ENCODE measurements at places on chromosomes 11 and 22.
A peak's percentile ranks its signal among the peaks of the same experiment; 100 is the strongest.

DNA sequence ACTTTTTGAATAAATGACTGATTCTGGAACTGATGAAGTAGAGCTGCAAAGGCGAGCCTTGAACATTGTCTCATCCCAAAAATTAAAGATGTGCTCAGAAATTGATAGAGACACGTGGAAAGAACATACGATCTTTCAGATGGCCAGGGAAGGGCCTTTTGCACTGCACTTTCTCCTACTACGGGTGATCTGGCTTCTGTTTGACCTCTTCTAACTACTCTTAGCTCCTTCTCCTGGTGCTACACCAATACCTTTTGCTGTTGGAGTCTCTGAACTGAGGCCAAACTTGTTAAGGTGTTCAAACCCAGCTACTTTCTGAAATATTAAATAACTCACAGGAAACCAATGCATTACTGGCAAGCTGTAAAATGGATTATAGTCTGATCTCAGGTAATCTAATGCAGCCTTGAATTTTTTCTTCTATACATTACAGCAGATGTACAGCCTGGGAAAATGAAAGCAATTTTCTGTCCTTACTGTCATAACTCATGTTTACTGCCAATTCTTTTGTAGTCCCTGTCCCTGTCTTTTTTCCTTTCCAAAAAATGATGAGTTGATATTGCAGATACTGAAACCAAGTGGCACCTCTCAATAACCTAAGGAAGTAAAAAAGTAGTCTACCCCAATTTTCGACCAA lies 1086.1 kb upstream of the CNTN5 start:
- DNase-seq: no peak

- DNase-seq: no peak
These were observed 6.5 kb downstream of the PDE3B start for GRCh38 chr11:14650064-14650463.

- no peak for DNase-seq
These were observed 6.5 kb downstream of the MSANTD2 start for GRCh38 chr11:124793466-124794278.

- DNase-seq: no peak
These were observed 493.9 kb upstream of the B3GAT1 start for GRCh38 chr11:134905928-134906327.

- DNase-seq: no peak
These were observed 685.0 kb downstream of the ETS1 start for GRCh38 chr11:127902382-127902781.

- DNase-seq: no peak
These were observed 106.1 kb downstream of the CTTN start for GRCh38 chr11:70504246-70505020.

DNA sequence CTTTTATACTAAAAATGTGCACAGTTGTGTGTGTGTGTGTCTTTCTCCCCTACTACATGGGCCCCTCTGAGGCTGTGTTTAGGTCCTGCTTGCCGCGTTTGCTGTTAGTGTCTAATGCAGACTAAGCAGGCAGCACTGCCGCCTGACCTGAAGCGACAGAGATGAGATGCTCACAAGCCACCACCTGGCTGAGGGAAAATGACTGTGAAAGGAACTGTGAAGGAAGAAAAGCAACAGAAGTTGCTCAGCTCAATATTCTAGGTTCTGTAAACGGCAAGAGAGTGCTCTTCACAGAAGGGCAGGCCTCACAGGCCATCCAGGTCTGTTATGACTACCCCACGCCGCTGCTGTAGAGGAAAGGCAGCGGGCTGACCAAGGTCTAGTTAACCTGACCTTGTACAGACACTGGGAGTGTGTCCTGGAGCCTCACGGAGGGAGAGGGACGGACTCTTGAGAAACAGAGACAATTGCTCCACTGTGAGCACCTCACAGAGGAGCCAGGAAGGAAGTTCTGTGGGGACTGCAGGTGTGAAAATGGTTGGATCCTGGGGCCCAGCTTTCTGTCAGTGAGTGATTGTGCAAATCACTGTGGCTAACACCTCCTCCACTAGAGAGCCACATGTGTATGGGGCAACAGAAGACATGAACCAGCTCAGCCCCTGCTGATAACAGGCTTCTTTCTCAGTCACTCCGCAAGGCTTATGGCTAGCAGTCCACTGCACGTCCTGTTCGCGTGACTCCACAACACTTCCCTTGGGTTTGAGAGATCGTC lies 31.3 kb upstream of the YPEL1 start:
- no peak for DNase-seq

DNA sequence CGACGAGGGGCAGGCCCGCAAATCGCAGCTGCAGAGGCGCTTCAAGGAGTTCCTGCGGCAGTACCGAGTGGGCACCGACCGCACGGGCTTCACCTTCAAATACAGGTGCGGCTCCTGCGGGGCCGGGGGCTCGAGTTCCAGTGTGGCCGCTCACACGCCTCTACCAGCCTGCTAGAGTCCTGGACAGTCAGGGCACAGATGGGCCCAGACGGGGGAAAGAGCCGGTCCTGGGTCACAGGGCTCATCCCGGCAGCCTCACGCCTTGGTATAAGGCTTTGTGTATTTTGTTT lies 506 bp downstream of the MCM5 start:
- no peak for DNase-seq

DNA sequence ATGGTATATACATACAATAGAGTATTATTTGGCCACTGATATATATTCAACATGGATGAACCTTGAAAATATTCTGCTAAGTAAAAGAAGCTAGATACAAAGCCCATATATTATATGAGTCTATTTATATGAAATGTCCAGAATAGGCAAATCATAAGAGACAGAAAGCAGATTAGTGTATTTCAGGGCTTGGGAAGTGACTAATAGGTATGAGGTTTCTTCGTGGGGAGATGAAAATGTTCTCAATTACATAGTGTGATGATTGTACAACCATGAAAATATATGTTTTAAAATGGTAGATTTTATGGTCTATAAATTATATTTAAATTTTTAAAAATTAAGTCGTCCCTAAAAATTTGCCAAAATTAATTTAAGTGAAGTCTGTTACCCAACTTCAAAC lies 92.2 kb downstream of the STK33 start:
- no peak for DNase-seq

DNA sequence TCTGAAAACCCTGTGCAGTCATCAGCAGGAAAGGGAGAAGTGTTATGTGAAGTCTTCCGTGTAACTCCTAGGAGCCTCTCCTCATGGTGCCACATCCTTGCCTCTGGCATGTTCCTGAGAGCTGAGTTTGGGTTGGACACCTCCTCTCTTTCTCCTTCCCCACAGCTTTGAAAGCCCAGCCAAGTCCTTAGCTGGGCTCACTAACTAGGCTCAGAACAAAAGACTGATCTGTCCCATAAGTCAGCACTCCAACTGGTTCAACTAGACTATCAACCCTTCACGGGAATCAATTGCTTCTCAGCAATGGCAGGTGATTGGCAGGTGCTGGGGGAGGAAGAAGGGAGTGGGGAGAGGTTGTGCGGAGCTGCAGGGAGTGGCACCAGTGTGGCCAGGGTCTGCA lies 509.9 kb upstream of the B3GAT1 start:
- no peak for DNase-seq

GRCh38 chr11:123454060-123454651 lies 24.1 kb downstream of the GRAMD1B start:
- DNase-seq: no peak

DNA sequence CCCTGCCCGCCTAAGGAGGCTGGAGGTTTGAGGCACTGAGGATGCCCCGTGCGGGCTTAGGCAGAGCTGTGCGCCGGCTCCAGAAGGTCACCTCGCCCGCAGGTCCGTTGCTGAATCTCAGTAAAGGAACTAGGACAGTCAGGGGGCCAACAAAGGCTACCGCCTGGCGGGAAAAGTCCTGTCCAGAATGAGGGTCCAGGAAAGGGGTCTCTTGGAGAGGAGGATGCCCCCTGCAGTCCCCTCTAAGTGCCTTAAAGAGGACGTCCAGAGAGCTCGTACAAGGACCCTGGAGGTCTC lies 548 bp downstream of the PVALB start:
- no peak for DNase-seq

DNA sequence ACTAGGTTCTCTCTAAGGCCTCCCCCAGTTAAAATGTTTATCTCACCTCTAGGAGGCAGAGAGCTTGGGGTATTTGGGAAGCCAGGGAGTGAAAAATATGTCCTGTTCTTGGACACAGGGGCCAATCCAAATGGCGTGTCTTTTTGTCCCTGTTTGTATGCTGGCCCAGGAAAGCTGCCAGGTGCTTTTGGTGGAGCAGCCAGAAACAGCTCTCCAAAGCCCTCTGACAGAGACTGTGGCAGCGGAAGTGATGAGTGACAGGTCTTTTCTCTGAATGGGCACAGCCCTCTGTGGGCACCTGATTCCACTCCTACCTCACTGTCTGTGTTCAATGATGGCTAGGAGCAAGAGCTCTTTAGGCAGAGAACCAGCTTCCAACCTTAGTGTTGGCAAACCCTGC lies 106.4 kb upstream of the KIRREL3 start:
- no peak for DNase-seq

DNA sequence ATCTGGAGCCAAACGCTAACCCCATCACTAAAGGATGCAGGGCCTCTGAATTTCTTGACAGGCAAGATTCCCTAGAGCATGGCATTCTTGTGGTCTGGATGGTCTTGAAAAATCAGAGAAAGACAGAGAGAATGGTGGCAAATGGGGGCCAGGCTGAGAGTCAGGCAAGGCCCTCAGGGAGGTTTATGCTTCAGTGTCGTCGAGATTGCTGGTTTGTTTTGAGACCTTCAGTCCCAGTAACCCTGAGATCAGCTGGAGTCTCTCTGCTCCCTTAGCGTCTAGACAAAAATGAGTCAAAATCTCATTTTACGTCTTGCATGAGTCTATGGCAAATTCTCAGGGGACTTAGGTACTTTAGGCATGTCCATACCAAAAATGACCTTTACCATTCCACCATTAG lies 539.3 kb downstream of the SOX6 start:
- DNase-seq: no peak

DNA sequence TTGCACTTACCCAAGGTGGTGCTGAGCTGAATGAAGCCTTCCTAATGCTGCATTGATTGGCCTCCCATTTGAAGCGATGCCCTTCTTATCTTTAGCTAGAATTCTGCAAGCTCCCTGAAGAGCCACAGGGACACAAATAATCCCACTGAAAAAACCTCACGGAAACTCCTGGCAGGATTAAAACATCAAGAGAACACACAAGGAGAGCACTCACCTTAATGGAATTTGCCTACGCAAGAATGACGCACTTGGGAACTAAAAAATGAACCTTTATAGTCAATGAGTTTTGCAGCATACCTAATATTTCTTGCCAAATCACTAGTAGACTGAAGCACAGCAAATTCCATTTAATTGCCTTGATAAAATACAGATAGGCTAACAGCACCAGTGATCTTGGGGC lies 232.8 kb upstream of the UBASH3B start:
- DNase-seq: no peak

DNA sequence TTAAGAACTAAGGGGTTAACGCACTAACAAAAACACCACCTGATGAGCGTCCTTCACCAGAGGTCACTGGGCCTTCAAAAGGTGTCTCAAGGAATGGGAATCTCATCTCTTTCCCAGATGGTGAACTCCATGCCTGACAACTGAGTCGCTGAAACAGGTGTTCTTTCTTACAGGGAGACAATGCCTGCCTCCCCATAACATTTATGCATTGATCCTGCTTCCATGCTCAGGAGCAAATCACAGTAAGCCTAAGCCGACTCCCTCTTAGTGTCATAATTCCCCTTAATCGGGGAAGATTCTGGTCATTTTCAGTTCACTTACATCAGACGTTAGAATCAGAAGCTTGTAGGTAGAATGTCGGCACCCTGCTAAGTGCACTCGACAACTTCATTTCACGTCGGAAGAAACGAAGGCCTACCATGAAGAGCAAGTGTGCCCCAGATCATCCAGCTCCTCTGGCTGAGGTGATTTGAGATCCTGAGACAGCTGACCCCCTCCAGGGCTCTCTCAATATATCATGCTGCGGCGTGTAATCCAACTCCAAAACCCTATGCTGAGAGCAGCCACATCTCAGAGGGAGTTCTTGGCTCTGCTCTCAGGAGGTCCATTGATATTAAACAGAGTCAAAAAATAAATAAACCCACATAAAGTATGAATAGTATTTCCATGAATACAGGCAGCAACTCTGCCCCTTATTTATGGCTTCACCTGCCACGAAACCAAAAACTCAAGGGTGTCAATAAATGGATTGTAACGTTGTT lies 163.1 kb downstream of the LARGE1 start:
- no peak for DNase-seq

DNA sequence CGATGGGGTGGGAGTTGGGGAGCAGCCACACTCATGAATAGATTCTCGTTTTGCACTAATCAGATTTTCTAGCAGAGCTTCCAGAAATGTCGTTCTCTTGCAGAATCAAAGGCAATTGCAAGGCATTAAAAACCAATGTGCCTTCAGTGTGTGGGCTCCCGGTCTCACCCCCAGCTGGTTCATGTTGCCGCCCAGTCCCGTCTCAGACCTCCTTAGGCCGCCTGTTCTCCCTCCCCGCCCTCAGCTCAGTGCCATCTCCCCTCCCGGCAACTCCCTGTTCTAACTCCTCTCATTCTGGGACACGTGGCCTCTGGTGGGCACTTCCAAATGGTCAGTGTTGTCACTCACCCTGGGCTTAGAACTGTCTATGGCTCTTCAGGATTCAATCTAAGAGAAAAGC lies 42.5 kb upstream of the SMIM38 start:
- DNase-seq: no peak

DNA sequence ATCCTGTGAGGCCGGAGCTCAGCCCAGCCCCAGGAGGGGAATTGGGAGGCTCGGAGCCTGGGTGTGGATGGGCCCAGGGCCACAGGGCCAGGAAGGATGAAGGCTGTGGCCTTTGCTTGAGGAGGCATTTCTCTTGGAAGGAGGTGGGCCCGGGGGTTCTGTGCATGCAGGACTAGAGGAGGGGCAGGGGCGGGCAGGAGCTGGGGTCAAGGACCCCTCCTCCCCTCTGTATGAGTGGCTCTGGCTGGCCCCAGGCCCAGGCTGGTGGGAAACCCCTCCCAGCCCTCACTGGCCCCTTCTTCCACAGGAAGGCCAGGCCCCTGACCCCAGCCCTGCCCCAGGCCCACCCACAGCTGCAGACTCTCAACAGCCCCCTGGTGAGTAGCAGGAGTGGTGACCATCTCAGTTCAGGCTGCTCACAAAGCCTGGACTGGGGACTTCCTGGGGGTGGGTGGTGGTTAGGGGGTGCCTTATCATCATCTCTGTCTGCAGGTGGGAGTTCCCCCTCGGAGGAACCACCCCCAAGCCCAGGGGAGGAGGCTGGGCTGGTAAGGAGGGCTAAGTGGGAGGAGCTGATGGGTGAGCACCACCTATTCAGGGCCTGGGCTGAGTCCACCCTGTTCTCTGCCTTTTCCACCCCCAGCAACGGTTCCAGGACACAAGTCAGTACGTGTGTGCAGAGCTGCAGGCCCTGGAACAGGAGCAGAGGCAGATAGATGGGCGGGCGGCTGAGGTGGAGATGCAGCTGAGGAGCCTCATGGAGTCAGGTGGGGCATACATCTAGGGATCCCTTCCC lies 6.0 kb downstream of the KCNK7 start:
- no peak for DNase-seq

DNA sequence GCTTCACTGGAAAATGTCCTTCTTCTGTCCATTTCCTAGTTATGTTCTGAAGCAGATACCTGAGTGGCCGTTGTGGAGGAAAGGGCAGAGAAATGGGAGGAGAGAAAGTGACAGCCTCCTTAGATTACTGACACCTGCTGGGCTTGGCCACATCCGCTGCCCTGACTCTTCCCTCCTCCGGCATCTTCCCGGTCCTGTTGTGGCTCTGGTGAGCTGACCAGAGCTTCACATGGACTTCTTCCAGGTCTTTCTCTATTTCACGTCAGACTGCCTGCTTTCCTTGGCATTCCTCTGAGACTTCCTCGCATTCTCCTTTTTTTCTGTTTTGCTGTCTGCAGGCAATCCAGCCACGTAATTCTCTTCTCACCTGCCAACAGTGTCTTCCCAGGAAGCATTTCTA lies 138.7 kb upstream of the E2F8 start:
- no peak for DNase-seq

- peak; percentile 75 for DNase-seq
These were observed at the start of gene ANO3 for GRCh38 chr11:26331911-26332571. Gene ANO3, plus strand, starts transcription at chr11:26332130. Its CDS starts 146 bp downstream, at chr11:26332276.
